ENCODE measurements at places on chromosomes 6 and 20.
A peak's percentile ranks its signal among the peaks of the same experiment; 100 is the strongest.

DNA sequence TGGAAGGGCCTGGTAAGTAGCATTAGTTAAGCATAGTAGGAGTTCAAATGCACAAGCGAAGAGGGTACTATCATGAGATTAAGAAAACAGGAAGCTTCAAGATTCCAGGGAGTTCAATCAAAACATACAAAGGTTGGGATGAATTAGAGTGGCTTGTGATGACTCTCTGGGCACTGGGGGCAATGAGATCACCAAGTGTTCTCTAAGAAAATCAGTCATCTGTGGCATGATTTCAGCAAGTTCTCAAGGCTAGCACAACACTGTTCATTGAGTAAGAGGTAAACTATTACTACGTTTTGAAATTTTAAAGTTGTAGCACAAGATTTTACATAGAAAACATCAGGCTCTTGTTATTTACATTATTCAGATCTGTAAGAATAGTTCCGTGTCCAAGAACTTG, 139.7 kb upstream of the FLRT3 start:
- no peak for DNase-seq

GRCh38 chr6:3654898-3655297, 96.6 kb downstream of the PXDC1 start:
- no peak for DNase-seq

GRCh38 chr6:35611240-35611639, 77.5 kb downstream of the FKBP5 start:
- DNase-seq = no peak

- no peak for DNase-seq
Measured at GRCh38 chr6:1912731-1913130, 303.0 kb downstream of the FOXC1 start.

- DNase-seq = no peak
Measured at GRCh38 chr6:6640926-6641325, 52.4 kb downstream of the LY86 start.

DNA sequence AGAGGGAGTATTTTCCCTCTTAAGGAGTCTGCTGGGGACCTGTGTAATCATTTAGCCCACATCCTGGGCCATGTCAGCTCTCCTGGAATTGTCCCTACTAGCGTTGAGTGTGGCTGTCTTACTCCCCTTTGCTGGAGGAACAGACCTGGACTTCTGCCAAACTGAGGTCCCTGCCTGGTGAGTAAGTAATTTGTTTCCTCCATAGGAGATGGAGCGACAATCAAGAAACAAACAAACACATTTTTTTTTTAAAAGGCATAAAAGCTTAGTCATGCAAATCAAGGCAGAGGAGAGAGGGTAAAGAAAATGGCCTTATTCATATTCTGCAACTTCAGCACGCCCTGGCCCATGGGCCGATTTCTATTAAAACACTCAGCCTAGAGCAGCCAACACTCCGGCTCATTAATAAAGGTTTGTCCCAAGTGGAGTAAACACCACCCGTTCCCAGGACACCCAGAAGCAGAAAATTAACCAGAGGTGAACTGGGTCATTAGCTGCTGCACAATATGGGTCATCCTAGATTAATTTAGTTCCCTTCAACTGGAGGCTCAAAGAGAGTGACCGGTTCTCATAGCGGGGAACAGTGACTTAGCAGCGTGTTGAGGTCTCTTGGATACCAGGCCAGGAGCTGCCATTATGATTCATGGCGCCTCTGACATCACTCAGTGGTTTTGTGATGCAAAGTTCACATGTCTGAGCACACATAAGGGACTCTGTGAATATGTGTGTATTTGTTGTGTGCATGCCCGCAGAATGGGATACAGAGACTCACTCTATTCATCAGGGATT, 165.0 kb upstream of the SULF2 start:
- peak; percentile 16 for DNase-seq

- no peak for DNase-seq
Measured at GRCh38 chr6:36691011-36691410, 6.6 kb upstream of the RAB44 start.

GRCh38 chr20:46573234-46573633, 22.8 kb upstream of the OCSTAMP start:
- DNase-seq = no peak

DNA sequence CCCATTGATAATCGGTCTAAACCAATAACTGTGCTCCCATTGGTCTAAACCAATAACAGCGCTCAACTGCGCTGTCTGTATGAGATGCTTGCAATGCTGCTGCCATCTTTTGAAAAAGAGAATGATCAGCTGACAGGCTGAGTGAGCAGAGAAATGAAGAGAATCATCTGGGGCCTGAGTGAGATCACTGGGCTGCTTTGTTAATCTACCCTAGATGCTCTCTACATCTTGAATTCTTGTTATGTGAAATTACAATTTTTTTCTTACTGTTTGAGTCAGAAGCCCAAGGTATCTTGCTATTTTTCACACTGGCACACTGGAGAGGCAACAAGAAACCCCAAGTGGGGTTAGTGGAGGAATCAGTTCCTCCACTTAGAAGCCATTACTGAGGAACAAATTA, 91.5 kb upstream of the GCM1 start:
- no peak for DNase-seq

GRCh38 chr20:34222208-34222607, 19.0 kb upstream of the ASIP start:
- DNase-seq = no peak

DNA sequence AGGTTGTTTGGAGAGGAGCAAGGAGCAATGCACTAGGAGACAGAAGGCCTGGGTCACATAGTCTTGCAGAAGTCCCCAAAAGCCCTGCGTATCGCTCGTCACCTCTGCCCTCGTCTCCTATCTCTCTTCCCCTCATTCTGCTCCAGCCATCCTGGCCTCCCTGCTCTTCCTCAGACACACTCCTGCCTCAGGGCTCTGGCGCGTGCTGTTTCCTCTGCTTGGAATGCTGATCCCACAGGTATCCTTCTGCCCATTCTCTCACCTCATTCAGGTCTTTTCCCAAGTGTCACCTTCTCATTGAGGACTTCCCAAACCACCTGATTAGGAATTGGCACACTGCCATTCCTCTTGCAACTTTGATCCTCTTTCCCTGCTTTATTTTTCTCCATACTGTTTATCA, 9.0 kb upstream of the SLC2A10 start:
- DNase-seq = no peak

DNA sequence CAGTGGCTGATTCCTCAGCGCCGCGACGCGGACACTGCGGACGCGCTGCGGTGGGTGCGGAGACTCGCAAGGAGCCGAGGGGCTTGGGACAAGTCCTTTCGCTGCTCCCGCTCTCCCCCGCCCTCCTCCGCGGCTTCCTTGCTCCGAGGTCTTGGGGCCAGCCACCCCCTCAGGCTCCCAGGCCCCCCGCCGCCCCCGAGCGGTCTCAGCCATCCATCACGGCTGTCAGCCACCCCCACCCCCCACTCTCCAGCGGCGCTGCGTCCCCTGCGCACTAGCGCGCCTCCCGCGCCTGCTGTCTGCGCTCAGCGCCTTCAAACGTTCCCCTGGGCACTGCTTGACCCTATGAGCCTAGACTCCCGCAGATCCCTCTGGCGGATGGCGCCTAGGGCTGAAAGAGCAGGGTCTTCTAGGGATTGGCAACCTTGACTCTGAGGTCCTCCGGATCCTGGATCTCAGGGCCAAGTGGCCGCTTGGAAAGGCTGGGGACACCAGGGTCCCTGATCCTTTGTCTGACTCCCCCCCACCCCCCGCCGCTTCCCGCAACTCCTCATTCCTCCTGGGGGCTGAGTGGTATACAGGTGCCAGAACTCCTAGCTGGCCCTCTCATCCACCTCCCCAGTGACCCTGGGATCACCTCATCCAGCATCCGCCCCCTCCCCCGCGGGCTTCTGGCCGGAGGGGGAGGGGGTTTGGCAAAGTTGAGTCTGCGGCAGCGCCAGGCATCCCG, 1.4 kb downstream of the SLC12A5 start:
- no peak for DNase-seq

GRCh38 chr6:12899046-12899833, 182.7 kb downstream of the PHACTR1 start:
- DNase-seq = no peak

DNA sequence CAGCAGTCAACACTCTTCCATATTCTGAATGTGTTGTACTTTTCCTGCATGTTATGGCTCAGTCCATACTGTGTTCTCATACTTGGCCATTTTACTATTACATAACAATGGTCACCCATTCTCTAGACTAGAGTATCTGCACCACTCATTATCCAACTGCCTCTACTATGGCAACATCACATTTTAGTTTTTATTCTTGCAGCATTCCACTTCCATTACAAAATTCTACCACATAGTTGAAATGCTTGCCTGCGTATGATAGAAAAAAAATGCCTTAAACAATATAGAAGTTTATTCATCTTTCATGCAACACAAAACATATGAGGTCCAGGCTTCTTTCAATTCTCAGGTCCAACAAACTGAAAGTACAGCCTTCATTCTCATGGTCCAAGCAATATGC, 128.0 kb downstream of the TENT5A start:
- DNase-seq = no peak

DNA sequence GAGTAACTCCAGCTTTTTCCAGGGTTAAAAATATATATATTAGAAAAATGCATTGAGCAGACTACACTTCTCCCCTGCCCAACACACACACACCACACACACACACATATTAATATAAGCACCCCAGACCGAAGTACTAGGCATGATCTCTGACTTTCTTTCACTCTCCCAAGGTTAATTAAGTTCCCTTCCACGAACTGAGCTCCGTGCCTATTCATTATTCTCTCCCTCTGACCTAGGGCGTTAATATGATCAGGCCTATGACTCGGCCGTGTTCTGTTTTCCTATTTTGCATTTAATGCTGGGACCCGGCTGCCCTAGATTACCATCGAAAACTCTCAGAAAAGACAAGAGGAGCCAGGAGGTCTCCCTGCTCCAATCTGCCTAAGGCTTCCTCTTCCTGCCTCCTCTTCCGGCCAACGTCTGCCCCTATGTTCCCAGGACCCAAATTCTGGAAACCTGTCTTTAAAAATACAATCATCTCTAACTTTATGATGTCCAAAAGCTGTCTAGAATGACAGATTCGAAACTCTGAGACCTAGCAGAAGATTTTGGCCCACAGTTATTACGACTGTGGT, 6.1 kb upstream of the POU3F2 start:
- DNase-seq = no peak

GRCh38 chr20:62358171-62359042, 8.7 kb downstream of the LAMA5 start:
- DNase-seq = no peak

GRCh38 chr6:4250645-4251044, 115.3 kb upstream of the ECI2 start:
- no peak for DNase-seq

- DNase-seq = no peak
Measured at GRCh38 chr20:58778760-58779159, 71.9 kb downstream of the GNAS-AS1 start.

DNA sequence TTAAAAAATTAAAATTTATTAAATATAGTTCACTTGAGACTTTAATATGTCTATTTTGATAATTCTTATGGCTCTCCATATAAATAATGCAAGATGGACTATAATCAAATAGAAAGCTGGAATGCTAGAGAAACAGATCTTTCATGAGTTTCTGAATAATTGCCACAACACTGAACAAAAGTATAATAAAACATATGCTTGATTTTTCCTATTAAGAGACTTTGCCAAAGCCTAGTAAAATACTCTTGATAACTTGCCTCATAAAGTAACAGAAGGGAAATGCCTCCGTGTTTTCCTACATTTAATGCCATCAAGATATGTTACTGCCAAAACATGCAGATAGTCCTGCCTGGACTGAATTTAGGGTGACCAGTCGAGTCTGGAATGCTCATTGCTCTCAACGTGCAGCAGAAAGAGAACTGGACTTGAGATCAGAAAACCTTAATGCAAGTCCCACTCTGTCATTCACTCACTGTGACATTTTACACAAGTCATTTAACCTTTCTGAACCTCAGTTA, 153.2 kb downstream of the AIG1 start:
- no peak for DNase-seq

DNA sequence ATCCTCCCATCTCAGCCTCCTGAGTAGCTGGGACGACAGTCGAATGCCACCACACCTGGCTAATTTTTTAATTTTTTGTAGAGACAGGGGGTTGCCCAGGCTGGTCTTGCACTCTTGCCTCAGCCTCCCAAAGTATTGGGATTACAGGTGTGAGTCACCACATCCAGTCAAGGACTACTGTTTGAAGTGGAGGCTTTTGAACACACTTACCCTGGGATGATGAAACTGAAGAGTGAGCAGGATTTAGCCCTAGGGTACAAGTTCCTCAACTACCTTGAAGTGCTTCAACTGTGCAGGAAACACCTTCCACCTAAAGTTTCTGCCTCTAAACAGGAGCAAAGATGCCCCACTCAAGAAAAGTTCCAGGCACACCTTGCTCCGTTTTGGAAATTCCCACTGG, 15.7 kb upstream of the PARD6B start:
- no peak for DNase-seq

DNA sequence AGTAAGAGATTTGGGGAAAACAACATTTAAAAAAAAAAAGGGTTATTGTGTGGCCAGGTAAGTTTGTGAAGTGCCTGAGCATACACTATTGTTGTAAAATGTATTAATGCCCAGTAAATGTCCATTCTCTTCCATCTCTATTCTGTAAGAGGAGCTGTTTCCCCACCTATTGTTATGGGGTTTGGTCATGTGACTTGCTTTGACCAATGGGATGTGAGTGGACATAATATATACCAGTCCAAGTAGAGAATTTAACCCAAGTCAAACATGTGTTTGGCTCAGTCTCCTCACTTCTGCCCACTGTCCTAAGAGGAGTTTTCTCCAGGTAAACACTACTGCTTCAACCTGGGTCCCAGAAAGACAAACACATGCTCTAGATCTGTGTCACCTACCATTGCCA, 377.1 kb downstream of the FOXA2 start:
- no peak for DNase-seq

DNA sequence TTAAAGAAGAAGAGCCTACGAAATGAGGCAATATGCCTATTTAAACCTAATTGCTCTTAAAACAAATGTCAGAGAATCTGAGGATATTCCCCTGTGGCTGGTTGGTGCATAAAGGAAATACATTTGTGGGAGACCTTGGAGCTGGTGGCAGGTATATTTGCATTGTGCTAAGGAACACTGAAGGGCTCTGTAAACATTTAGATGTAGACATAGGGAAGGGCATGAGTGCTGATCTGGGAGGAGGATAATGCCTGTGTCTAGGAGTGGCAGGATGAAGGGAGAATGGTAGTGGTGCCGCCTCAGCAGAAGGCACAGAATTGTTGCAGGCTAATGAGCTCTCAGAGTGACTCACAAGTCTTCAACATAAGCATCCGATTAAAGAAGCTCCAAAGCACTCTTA, 85.8 kb downstream of the CD164 start:
- DNase-seq = no peak

DNA sequence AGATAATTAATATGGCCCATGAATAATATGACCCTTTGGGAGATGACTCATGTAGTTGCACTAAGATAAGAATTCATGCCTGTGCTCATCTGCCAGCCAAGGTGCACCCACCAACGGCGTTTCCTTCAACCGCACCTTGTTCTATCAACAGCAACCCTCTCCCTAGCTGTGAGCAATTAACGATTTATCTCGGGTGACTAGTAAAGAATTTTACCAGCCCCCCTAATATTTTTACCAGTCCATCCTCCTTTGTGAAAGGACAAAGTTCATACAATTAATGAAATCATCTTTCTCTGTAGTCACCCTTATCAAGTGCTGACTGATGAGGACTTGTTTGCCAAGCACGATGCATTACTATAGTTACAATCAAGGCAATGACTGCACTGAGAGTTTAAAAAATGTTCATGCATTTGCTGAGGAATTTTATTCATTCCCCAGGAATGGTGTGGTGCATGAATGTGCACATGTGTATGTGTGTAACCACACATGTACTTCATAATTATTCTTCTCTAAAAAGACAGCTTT, 118.7 kb downstream of the SMOC2 start:
- DNase-seq = no peak

All from DND-41 (cell line).